ENCODE measurements at places on chromosomes 1 and 21.
A peak's percentile ranks its signal among the peaks of the same experiment; 100 is the strongest.

GRCh38 chr21:46294647-46295176 lies 8.6 kb downstream of the YBEY start:
- no peak for DNase-seq

- no peak for DNase-seq
These were observed 9.8 kb upstream of the DMBX1 start for GRCh38 chr1:46479744-46480350.

- no peak for DNase-seq
These were observed 46.0 kb upstream of the IL12RB2 start for GRCh38 chr1:67261680-67262079.

- DNase-seq = no peak
These were observed 9.8 kb upstream of the CAPZB start for GRCh38 chr1:19495000-19495656.

DNA sequence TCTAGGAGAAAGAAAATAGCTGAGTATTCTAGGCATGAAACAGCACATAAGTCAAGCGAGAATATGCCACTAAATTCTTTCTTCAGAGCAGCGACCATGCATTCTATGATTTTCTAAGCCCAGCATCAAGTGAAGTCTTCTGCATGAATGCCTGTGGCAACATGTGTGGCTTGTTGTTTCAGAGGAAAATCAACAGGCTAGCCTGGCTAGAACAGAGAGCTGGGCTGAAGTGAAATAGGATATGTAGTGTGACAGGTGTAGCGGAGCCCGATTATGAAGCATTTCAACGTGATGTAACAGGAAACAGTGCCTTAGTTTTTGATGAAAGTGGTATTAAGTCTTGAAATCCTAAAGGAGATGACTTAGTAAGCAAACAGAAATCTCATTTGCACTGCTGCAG lies 7.0 kb downstream of the CSDE1 start:
- DNase-seq = no peak

GRCh38 chr1:96559181-96559580 lies 162.4 kb upstream of the PTBP2 start:
- no peak for DNase-seq

DNA sequence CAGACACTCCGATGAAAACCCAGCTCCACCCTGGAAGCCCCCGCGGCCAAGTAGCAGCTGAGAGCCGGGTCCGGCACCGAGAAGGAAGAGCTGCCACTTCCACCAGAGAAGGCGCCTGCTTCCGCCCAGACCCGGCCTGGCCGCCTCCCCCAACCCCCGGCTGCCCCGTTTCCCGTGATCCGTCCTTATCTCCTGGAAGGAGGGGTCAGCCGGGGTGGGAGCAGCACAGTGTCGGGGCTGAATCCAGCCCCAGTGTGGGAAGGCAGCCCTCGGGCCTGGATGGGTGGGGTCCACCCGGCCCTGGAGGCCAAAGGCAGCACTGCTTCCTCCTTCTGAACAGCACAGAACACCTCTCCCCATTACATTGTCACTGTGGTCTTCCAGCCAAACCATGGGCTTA lies 69.4 kb downstream of the MEGF6 start:
- DNase-seq = no peak

DNA sequence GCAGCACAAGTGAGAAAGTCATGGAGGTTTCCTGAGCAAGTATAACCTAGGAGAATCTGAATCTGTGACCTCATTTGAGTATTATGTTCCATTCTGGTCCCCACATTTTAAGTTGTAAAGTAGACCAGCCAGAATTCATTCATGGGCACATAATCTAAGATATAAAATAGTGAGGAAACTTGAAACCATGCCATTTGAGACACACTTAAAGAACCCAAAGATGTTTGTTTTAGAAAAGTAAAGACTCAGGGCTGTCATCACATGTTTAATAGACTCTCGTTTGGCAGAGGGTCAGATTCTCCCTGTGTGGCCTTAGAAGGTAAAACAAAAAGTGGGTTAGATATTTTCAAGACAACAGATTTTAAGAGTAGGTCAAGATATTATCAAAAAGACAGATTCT lies 6.4 kb downstream of the SZT2 start:
- no peak for DNase-seq

DNA sequence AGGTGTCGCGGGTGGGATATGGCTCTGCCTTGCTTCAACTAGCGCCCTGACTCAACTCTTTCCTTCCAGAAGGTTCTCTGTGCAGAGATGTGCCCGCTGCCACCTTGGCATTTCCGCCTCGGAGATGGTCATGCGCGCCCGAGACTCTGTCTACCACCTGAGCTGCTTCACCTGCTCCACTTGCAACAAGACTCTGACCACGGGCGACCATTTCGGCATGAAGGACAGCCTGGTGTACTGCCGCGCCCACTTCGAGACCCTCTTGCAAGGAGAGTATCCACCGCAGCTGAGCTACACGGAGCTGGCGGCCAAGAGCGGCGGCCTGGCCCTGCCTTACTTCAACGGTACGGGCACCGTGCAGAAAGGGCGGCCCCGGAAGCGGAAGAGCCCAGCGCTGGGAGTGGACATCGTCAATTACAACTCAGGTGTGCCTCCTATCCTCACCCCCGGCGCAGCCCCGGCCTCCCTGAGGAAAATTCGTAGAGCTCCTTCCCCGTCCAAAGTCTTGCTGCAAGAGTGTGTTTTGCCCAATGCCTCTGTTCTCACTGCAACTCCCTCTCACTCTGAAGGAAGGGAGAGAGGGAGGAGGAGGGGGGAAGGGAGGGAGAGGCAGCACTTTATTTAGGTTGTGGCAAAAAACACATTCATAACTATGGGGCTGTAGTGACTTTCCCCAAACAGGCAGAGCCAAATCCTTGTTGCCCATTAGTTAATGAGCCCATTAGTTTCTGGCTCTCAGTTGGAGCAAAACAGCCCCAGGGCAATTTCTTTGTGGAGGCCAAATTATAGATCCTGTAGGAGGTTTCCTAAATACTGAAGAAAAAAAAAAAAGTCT lies 4.3 kb downstream of the LHX9 start:
- no peak for DNase-seq

- DNase-seq = no peak
These were observed 23.9 kb downstream of the VAV3 start for GRCh38 chr1:107941123-107941522.

- DNase-seq = no peak
These were observed 1124.3 kb downstream of the AMY1C start for GRCh38 chr1:104874044-104874443.

DNA sequence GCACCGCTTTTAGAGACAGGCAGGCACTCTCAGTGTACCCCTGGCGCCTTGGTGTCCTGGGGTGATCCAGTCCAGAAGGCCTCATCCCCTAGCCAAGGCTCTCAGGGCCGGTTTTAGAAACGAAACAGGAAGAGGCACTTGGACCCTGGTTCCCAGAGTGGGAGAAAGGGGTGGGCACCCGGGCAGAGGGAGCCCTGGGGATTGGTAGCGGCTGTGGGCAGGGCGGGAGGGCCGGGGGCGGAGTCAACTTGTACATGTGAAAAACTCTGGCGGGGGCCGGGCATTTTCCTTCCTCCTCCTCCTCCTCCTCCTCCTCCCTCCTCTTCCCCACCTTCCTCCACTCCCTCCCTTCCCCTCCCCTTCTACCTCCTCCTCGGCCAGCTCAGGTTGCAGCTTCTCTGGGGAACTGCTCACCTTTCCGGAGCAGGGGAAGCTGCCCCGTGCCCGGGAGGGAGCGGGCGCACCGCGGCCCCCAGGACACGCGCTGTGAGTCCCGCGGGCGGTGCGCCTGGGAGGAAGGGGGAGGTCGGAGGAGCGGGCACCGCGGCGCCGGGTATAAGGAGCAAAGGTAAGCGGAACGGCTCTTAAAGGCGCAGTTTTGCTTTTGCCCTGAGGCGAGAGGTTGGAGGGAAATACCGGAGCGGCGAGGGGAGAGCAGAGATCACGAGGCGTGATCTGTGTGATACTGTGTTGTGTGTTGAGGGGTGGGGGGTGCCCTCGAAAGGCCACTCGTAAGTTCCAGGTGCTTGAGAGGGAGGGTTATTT lies at the start of gene CDK18:
CDK18 (plus strand) TSS at position 359 of the 765 bp plus-strand sequence. CDS start 18,499 bp downstream, outside the sequence.
- DNase-seq = peak; percentile 51

- peak; percentile 52 for DNase-seq
These were observed at the start of gene NCAM2 for GRCh38 chr21:20997636-20998455. Gene NCAM2 (plus strand): TSS chr21:20998409.

DNA sequence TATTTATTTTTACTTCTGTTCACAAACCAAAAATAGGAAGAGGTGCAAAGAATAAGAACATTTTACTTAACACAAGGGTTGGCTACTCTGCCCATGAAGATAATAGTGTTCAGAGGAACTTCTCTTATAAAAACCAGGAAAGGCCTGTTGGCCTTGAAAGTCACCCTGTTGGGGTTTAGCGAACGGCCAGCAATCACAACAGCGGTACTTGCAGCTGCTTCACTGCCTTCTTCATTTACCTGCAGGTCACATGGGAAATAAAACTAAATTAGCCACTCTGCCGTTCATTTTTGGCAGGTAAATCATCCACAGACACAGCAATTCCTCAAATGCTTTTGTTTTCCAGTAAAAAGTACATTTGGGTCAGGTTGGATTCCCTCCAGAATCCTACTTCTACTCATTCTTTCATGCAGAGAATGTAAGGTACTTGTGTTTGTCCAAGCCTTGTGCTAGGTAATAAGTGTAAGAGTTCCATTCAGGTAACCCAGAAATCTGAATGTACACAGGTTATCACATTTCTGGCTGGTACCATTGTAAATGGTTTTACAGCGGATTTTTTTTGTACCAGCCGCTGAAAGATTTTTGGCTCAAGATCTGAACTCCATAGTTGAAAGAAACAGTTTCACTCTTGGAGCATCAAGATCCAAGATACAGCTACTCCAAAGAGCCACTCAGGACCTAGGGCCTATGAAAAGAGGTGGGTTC lies 13.1 kb downstream of the SERPINC1 start:
- DNase-seq = no peak

- DNase-seq = no peak
These were observed 736.3 kb downstream of the LTN1 start for GRCh38 chr21:28256420-28256831.

DNA sequence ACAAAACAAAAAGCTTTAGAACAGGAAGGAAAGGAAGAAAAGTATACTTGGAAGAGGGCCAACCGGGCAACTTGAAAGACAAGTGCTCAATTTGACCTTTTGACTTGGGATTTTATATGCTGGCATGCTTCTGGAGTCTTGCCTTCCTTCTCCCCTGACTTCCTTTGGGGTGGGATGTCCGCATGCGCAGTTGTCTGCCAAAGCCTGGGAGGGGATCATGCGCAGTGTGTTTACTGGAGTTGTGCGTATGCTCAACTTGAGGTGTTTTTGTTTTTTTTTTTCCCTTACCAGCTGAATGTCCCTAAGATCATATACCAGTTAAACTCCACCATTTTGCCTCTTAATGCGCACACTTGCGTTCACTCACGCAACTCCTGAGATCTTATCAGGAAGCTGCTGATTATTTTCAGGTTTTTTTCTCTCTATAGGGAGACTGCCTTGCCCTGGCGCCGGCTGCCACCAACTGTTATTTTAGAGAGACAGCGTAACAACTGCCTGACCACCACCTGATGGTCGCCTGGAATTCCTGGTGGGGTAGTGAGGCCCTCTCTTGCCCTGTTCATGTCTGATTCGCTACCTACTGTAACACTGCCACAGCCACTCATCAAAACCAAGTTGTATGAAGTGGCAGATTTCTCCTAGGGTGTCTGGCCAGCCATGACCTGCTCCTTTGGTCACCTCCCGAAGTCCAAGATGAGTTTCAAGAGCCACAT lies 138.7 kb upstream of the ZNF644 start:
- no peak for DNase-seq

DNA sequence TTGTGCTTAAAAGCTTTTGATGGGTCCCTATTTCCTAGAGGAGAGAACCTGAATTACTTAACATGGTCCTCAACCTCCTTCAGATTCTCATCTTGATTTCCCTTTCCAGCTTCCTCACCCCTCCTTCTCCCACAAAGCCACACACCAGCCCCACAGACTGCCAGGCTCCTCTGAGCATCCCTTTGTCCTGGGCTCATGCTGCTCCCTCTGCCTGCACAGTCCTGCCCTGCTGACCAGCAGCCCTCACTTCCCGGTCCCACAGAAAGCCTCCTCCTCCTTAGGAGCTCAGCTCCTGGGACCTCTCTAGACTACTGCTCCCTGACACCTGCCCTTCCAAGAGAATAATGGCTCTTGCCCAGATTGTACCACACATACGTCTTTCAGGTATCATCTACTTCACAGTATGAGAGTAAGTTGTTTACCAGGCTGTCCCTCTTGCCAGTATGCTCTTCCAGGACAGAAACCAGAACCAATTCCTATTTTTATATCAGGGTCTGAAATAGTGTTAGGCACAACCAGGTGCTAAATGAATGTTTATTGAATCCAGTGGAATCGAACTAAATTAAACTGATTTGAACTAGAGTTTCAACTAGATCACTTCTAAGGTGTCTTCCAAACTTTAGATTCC lies 373.4 kb downstream of the LMX1A start:
- DNase-seq = no peak

- DNase-seq = no peak
These were observed 54.3 kb upstream of the SERBP1 start for GRCh38 chr1:67484492-67484891.

GRCh38 chr1:53600561-53600960 lies 138.4 kb downstream of the GLIS1 start:
- no peak for DNase-seq

DNA sequence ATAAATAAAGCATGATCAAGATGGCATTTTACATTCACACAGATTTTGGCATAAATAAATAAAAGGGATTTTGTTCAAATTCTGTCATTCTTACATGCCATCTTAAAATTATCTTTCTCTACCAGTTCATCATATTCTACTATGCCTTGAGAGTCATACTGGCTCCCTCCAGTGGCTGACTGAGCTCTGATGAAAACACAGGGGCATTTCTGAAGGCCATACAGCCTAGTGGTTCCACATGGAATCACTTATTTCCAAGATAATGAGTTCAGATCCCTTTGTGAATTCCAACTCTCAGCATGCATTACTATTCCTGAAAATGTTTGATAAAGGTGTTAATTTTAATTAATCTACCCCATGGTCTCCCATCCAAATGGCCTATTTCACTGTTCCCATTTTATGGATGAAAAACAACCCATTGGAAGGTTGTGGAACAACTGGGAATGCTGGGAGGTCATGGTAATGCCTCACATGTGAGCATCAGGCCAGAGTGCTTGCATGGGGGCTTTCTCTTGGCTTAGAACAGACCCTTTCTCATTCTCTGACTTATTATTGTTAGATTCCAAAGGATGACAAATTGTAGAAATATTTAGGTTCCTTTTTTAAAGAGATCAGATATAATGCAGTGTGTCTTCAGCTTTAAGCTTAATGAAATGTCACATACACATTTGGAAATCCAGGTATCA lies 622.4 kb upstream of the PKN2 start:
- DNase-seq = peak; percentile 9

DNA sequence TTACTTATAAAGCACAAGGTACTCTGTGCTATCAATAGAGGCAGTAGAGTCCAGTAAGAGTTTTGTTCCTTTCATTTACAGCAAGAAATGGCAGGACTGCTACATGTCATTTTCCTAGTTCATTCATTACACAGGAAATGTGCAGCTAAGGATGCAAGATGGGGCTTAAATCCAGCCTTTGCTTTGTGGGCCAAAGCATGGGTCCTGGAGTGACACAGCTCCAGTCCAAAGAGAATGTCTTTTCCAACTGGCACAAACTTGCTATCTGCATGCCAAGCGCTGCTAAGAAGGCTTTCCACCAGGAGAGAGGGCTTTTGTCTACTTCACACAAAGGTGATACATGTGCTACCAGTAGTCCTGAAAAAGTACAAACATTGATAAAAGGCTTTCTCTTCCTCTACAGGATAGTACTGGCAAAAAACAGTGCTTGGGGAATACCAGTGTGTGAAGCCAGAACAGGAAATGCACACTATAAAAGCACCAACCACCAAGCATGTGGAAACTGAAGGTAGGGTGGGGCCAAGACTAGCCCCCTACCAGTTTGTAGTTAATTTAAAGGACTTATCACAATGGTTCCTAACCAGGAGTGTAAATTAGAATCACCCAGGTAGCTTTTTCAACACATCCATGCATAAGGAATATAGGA lies 68.7 kb downstream of the ARID4B start:
- DNase-seq = no peak

- no peak for DNase-seq
These were observed 69.1 kb downstream of the LAMC1 start for GRCh38 chr1:183092350-183092749.
